ENCODE measurements at places on chromosomes 4 and X.

DNA sequence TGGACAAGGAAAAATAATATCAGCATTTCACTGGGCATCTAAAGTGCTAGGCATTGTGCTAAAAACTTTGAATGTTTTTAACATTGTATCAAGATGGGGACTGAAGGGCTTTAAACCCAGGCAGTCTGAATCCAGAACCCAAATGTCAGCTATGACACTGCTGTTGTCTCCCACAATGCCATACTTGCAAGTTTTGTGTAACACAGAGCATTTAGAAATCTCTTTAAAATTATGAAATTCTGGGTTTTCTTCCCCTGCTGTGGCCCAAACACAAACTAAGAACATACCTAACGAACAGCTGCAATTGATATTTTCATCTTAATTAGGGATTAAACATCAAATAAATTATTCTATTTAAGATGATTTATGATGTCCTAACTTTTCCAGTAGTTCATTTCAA, 66.8 kb upstream of the LSM6 start:
- no peak for DNase-seq

DNA sequence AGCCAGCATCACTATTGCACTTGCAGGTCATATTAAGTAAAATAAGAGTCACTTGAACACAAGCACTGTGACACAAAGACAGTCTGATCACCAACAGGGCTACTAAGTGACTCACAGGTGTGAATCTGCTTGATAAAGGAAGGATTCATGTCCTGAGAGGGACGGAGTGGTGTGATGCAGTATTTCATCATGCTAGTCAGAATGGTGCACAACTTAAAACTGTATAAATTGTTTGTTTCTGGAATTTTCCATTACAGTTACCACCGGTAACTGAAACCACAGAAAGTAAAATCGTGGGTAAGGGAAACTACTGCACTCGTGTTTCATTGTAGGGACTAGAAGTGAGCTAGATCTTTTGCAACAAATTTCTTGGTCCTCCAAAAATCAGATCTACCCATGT, 109.7 kb downstream of the ELOVL6 start:
- no peak for DNase-seq

DNA sequence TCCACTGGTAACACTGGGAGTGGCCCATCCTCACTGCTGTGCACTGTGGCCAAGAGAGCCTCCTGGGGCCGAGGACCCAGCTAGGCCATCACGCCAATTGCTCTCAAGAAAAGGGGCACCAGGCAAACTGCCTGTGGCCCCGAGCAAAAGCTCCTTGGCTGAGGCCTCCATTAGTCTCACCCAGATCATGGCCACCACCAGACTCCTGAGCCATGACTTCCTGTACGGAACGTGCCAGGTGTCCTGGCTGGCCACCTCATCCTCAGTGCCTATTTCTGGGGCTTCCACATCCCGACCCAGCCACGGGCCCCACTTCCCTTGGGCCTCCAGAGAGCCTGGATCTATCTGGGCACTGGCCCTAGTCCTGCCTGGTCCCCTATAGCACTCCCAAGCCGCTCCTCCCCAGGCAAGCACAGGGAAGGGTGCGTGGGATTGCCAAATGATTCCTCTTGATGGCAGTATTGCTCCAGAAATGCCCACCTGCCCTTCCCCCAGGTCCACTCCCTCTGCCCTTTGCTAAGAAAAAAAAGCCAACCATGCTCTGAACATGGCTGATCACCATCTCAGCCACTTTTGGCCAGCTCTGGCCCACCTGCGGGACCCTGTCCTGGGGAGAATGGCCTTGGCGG, 212.6 kb upstream of the AGTR2 start:
- no peak for DNase-seq

- no peak for DNase-seq
These were observed 553.3 kb upstream of the MAGEB2 start for GRCh38 chrX:29662101-29662500.

GRCh38 chr4:78361621-78362120, 189.9 kb upstream of the ANXA3 start:
- no peak for DNase-seq

- no peak for DNase-seq
These were observed 206.8 kb upstream of the ARHGAP24 start for GRCh38 chr4:85268188-85268587.

GRCh38 chr4:52248820-52249219, 197.7 kb downstream of the SPATA18 start:
- DNase-seq = no peak

GRCh38 chr4:25330905-25331808, 18.6 kb downstream of the ZCCHC4 start:
- no peak for DNase-seq

GRCh38 chrX:56783450-56783831, 54.4 kb downstream of the NBDY start:
- no peak for DNase-seq

DNA sequence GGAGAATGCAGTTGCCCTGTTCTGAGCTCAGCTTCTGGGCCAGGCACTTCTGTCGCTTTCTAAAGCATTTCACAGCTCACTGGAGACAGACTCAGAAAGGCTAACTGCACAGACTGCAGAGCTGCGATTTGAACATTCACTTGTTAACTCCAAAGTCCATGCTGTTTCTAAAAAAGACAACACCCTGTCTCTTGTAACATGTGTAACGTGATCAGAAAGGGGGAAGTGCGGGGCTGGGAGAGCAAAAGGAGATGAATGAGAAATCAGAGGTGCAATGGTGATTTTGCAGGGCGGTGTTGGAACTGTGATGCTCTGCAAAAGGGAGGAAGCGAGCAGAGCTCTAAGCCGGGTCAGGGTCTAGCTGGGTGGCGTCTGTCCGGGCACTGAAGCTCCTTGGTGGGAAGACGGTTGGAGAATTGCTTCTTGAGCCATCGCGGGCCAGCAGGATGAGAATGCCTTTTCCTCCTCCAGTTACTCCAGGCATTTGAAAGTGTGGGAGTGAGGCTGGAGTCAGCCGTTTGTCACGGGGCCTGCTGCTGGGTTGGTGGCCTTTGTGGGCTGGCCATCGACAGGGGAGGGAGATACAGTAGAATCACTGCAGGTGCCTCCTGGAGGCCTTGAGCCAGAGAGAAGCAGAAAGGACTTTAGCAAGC, 20.3 kb downstream of the TBC1D14 start:
- DNase-seq = no peak

GRCh38 chr4:90543419-90544170, 416.4 kb downstream of the CCSER1 start:
- DNase-seq = no peak

- DNase-seq = no peak
These were observed 170.3 kb downstream of the RAB28 start for GRCh38 chr4:13313856-13314255.

GRCh38 chr4:152102436-152103000, 341.7 kb upstream of the GATB start:
- DNase-seq = no peak

GRCh38 chrX:140764401-140764919, 54.9 kb downstream of the LINC00632 start:
- no peak for DNase-seq

- peak; percentile 47 for DNase-seq
These were observed 8.4 kb upstream of the MSMO1 start for GRCh38 chr4:165319030-165319429.

GRCh38 chr4:153780876-153781275, 8.0 kb downstream of the SFRP2 start:
- DNase-seq = no peak

GRCh38 chr4:189815404-189816192, 125.1 kb upstream of the FRG1 start:
- DNase-seq = no peak

- DNase-seq = no peak
These were observed 1162.8 kb upstream of the PRKX start for GRCh38 chrX:4876268-4876667.

- no peak for DNase-seq
These were observed 94.1 kb downstream of the COX18 start for GRCh38 chr4:72975488-72975784.

- no peak for DNase-seq
These were observed 227.9 kb upstream of the ANKRD50 start for GRCh38 chr4:124940387-124940786.

GRCh38 chrX:63657821-63658220, 127.2 kb downstream of the ARHGEF9 start:
- no peak for DNase-seq

GRCh38 chr4:182679533-182679932, 237.7 kb downstream of the DCTD start:
- DNase-seq = no peak

DNA sequence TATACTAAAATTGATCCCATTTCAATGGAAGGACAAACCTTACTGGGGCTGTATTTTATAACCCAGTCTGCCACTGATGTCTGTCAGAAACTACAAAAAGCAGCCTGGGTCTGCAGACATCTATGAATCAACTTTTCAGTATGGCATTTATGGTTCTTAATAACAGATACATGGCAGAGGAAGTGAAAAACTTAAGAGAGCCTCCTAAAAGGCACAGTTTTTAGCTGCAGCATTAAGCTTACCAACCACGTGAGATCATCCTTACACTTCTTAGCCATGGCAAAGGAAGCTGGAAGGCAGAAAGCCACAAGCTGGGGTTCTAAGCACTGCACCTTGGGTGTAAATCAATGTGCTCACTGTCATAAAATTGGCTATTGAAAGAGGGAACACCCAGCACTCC, 16.6 kb upstream of the UGT2B17 start:
- no peak for DNase-seq

- DNase-seq = no peak
These were observed 33.8 kb downstream of the PRKX start for GRCh38 chrX:3679669-3680068.

DNA sequence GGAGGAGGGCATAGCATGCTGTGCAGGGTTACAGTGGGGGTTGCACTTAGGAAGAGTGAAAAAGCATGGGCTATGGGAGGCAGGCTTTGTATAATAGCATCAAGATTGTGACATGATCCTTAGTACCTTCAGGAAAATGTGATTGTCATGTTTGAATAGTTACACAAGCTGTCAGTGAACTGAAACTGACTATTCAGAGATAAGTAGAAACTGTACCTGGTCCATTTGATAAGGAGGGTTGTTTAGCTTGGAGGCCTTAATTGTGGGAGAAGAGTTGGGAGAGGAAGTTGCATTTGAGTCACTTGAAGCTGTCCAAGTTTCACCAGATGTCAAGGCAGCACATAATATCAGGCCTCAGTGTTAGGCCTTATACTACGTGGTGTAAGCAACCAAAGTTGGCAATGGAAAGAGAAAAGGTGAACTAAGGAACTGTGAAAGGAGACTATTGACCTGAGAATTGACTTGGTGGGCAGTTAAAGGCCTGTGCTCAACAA, 85.0 kb downstream of the TEX13C start:
- no peak for DNase-seq

- peak; percentile 61 for DNase-seq
These were observed 2.1 kb downstream of the C4orf54 start for GRCh38 chr4:99655308-99656081.

- no peak for DNase-seq
These were observed 12.1 kb downstream of the ARMCX6 start for GRCh38 chrX:101605728-101606127.

DNA sequence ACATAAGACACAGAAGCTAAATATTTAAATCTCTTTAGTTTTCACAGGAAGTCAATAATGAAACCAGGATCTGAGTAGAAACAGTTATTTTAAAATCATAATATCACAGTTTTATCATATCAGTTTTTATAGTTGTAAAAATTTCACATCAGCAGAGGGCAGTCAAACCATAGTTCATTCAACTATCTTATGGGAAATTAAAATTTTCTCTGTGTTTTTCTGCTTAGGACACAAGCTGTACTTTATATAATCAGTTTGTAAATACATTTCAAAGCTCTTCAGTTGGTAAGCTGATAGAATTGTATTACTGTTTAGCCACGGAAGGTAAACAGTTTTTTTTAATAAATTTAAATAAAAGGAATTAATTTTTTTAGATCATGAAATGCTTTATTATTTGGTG, 204.8 kb upstream of the NUDT6 start:
- DNase-seq = no peak

DNA sequence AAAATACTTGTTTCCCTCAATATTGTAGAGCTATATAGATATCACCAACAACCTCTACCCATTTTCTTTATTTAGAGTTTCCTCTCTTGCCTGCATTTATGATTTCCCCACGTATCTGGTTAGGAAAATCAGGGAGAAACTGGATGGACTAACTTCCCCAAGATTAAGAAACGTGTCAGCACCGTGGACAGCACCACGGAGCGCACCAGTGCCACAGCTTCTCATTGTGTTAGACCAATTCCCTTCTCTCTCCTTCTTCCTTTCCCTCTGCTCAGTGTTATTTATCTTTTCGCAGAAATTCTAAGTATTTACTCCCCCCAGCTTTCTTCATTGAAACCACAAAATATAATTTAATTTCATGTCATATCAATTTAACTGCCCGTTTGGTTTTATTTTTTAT, 568.6 kb upstream of the BOD1L1 start:
- DNase-seq = no peak

DNA sequence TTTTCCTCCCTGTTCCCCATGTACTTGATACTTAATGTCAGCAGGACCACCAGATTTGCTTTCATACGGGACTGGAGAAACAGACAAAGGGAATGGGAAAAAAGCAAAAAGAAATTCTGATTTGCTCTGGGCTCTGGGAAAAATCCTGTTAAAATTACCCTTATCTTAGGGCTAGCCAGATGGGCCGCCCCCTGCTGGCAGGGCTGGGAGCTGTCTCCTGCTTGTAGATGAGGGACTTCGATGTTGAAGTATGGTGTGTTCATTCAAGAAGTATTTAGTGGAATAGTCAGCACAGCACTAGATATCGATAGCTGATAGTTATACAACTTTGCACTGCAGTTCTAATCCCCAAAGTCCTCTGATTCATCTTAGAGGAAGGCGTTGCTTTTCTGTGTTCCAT, 45.8 kb downstream of the BCORL1 start:
- no peak for DNase-seq

DNA sequence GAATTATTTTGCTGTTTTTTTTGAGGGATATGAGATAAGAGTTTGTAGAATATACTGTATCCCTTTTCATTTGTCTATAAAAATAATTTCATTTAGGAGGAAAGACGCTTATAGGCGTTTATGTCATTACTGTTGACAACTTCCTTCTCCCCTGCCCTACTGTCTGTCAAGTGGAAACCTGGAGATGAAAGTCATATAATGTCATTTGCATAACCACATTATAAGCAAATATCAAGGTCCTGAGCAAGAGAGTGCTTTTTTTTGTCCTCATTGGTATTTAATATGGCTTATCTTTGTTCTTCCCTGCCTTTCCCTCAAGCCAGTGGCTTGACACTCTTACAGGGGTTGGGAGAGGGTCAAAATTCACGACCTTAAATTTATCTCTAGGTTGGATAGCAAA, 55.8 kb downstream of the LRP2BP start:
- DNase-seq = no peak

DNA sequence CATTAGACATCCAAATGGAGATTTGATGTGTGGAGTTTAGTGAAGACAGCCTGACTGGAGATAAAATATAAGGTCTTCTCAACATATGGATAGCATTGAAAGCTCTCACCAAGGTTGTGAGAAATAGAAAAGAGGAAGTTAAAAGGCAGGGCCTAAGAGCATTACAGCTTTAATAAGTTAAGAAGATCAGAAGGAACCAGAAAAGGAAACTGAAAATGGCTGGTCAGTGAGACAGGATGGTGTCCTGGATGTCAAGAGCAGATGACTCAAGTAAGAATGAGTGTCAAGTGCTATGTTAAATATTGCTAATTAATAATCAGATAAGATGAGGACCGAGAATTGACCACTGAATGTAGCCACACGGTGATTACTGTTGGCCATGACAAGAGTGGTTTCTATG, 642.9 kb downstream of the STPG2 start:
- DNase-seq = no peak

GRCh38 chrX:49172280-49172780, 632 bp downstream of the PLP2 start:
- DNase-seq = peak; percentile 33
